T-helper 2 cell (primary cell): ENCODE measurements at places on chromosomes 13 and 19.

DNA sequence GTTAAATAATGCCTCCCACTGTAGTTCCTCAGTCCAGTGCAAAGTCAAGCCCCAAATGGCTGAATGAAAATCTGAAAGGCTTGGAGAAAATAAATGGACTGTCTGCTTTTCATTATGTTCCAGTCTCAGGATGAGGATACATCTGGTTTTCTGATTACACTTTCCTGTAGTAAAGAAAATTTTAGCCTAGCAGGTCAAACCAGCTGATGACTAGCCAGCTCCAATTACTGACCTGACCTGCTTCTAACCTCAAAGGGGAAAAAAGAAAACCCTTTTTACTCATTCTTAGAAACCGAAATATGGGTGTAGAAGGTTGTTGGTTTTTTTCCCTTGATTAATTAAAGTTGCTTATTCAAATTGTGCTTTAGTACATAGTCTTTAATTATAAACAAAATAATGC lies 418.4 kb downstream of the EFNB2 start:
- no peak for DNase-seq

DNA sequence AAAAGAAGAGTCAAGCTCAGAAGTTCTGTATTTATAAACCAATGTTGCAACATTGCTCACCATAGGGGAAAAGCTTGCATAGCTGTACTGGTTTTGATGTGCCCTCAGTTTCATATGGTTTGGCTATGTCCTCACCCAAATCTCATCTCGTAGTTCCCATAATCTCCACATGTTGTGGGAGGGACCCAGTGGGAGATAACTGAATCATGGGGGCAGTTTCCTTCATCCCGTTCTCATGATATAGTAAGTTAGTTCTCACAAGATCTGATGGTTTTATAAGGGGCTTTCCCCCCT lies 73.9 kb downstream of the TNFRSF19 start:
- no peak for DNase-seq

- no peak for DNase-seq
Observed at GRCh38 chr19:55091955-55092354, 16.3 kb downstream of the EPS8L1 start.

GRCh38 chr13:112968380-112968909 lies 569 bp upstream of the MCF2L start:
- DNase-seq = peak; percentile 17
